Right ventricle myocardium inferior (tissue), 1 donor: ENCODE measurements at places on chromosomes 5 and 9.

DNA sequence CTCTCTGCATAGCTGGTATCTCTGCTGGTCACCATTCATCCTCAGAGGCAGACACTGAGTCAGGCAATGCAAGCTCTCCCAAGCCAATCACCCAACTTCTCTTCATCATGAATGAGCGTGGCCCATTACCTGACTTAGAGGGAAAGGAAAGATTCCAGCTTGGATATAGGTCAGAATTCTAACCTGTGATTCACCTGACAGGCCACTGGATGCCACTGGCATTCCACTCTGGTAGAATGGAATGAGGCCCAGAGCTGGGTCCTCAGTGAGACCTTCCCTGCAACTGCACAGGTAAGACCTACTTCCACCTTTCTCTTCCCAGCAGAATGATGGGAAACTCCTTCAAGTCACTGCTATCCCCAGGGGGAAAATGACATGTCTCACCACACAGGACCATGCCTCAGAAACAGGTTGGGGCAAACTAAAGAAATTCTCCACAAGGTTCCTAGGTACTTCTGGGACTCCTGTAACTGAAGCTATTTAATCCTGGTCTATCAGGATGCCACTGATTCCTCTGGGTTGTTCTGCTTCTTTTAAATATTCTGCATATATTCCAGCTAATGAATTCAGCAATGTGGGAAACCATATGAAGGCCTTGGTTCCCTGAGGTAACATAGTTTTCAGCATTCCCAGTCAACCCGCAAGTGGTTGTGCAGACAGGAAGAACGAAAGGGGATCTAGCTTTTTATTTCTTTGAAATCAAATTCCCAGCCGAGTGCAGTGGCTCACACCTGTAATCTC is 62.0 kb downstream of the SUSD1 start:
- DNase-seq = no peak

DNA sequence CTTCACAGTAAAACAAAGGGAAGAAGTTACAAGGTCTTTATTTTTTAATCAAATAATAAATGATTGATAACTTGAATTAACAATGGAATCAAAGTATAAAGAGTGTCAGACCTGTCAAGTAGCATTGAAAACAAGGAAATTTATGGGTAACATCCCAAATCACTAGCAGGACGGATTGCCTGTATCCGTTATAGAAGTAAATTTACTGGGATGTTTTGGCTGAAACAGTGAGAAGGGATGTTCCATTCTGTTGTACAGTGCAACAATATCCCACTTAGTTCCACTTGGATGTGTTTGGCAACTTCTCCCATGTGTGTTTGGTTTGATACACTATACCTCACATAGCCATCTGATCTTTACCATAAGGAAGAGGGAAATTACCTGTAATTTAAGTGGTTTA is 421.0 kb upstream of the CHD1 start:
- no peak for DNase-seq

- no peak for DNase-seq
These were observed 109.1 kb upstream of the PTGER4 start for GRCh38 chr5:40570408-40571129.

GRCh38 chr5:113524927-113525326 is 11.4 kb downstream of the YTHDC2 start:
- DNase-seq = no peak

DNA sequence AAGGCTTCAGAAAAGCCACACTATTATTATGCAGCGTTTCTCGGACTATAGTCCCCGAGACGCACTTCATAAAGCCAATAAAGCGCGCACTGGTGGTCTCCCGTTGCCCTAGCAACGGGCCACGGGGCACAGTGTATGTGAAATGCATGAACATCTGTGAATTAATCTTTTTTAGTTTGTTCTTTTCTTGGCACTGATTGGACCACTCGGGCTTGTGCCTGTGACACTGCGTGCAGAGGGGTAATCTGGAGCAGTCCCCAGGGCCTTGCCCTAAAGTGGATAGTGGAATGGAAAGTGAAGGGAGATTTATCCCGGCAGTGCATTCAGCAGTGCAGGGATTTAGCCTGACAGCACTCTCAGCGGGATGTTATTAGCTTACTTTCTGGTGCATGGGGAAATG is 92.1 kb downstream of the TLE4 start:
- no peak for DNase-seq

- DNase-seq = no peak
These were observed 58.9 kb upstream of the ANKH start for GRCh38 chr5:14930486-14930885.

DNA sequence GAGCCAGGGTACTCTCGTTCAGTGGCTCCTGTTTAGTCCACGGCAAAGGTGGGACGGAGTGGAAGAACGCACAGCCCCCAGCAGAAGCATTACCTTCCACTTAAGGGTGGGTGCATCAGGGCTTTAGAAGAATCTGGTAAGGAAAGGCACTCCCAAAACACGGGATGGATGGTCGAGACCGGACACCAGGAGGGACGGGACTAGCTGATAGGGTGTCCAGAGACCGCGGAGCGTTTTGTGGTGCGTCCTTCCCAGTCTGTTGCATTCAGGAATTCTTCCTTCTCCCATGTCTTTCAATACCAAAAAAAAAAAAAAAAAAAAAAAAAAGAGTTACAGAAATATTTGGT is 545 bp upstream of the CTSV start:
- no peak for DNase-seq

GRCh38 chr5:138338411-138339090 is 485 bp downstream of the FAM53C start:
- DNase-seq = no peak

GRCh38 chr9:14961372-14962068 is 51.3 kb upstream of the FREM1 start:
- DNase-seq = no peak

DNA sequence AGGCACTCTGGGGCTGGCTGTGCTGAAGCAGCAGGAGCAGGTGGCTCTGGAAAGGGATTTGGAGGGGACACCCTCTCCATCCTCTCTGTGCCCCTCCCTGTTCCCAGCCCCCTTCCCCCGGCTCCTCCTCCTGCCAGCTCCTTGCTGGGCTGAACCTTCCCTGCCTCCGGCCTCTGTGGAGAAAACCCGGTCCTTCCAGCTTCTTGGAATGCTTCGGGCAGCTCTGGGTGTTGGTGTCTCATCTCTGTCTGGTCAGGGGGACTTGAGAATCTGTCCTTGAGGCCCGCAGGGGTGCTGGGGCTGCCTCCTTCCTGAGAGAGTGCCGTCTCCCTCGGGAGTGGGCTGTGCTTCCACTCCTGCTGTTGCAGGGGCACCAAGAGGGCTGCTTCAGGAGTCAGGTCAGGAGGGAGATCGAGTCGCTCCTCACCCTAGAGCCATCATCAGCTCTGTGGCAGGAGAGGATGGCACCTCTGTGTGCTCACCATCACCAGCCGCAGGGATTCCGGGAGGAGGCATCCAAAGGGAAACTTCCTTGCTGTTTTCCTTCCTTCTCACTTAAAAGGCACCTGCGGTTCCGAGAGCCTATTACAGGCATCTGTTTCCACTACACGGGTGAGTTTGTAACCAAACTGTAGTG is 30.6 kb downstream of the NDUFS6 start:
- DNase-seq = no peak

DNA sequence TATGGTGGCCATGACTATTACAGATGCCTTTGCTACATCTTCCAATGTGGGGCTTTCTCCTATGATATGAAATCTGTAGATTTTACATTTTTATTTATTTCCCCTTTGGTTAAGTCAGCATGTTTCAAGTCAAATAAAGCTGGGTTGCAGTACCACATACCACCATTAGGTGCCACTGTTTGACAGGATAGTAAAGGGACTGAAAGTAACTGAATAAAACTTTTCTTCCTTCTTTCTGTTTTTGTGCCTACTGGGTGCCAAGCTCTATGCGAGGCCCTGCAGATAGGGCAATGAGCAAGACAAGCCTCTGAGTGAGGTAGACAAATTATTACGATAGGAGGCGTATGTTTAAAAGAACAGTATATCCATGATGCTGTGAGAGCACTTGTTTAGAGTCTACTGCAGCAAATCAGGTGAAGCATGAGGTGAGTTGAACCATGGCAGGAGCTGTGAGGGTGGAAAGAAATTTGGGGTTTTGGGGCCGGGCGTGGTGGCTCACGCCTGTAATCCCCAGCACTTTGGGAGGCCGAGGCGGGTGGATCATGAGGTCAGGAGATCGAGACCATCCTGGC is 64.8 kb downstream of the GDNF start:
- DNase-seq = no peak

- no peak for DNase-seq
These were observed 2.1 kb upstream of the CDH10 start for GRCh38 chr5:24646915-24647314.

DNA sequence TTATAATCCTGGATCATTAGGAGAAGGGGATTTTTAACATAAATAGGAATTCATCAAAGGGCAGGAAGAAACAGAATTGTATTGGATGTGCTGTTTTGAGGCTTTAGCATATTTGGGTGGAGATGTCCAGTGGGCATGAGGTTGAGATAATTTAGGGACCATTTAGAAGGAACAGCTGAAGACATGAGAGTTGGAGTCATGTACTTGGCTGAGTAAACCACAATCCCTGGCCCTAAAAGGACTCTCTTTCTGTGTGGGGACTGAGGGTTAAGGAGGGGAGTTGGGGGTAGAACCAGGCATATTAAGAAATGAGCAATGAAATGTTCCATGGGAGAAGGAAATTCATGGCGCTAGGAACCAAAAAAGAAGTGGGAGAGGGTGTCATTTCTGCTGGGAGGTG is 61.5 kb downstream of the DCP2 start:
- DNase-seq = no peak

GRCh38 chr5:160171666-160172065 is 52.4 kb upstream of the PWWP2A start:
- no peak for DNase-seq

DNA sequence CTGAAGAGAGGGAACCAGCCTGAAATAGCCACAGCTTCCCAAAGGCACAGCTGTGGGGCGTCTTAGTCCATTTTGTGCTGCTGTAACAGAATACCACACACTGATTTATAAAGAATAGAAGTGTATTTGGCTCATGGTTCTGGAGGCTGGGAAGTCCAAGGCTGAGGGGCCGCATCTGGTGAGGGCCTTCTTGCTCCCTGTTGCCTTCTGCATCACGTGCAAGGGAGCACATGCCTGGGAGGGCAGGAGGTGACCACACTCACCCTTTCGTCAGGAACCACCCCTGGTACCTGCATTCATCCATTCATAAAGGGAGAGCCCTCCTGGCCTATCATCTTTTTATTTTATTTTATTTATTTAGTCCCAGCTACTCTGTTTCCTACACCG is 10.4 kb downstream of the PLPP7 start:
- no peak for DNase-seq

GRCh38 chr5:110517396-110517795 is 209.1 kb downstream of the TMEM232 start:
- DNase-seq = no peak

DNA sequence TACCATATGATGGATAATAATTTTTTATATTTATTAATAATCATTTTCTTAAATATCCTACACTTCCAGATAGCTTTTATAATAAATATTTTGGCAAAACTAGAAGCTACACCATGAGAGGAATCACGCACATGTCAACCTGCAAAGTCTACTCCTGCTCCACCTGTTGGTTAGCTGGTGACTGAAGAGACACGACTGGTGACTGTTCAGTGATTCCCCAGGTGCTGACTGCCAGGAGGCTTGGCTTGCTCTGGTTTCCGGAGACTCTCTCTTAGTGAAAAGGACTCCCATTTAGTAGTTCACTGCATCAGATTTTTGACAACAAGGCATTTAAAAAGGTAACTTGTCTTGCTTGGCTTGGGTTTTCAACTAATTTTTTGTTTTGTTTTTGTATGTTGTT is 20.9 kb downstream of the GZMA start:
- no peak for DNase-seq

- DNase-seq = peak; percentile 77
These were observed 767 bp downstream of the RALGPS1 start for GRCh38 chr9:126915281-126915816.

DNA sequence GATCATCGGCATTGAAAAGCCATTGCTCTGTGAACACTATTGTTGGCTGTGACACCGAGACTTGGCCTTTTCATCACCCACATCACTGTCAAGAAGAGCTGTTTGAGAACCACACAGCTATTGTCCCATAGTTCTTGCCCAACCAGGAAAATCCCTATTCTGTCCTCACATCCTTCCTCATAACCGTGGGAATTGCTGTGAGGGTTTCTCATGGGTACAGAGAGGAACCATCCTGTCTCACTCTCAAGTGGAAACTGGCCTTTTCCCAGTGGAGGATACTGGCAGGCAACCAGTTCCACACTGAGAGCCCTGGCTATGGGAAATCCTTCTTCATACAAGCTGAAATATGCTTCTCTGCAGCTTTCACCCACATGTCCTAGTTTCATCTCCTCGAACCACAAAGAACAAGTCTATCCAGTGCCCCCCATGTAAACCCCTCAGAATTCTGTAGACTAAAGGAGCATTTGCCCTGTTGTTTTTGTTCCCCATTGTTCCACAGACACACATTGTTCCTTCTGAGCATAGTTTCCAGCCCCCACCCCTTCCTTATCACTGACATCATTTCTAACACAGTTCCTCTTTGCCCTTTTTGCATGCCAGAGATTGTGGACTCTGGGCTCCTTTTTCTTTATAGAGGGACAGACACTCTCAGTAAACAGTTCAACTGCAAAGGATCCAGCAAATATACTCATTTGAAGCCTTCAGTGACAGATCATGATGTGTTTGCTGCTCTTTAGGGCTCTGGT is 57.8 kb upstream of the C5orf46 start:
- DNase-seq = no peak

GRCh38 chr5:151239237-151239861 is 13.6 kb upstream of the GM2A start:
- DNase-seq = peak; percentile 96

GRCh38 chr5:132777209-132778069 is at the start of gene SEPTIN8:
SEPTIN8 (minus strand) TSS chr5:132777239; CDS start chr5:132777137, 102 bp downstream.
- DNase-seq = peak; percentile 76

- DNase-seq = no peak
These were observed 449.3 kb upstream of the KLF4 start for GRCh38 chr9:107938801-107939386.

- no peak for DNase-seq
These were observed 204.7 kb upstream of the WWC1 start for GRCh38 chr5:168086746-168087145.

GRCh38 chr5:161167016-161167767 is 315.2 kb upstream of the ATP10B start:
- DNase-seq = peak; percentile 14

GRCh38 chr9:97462914-97463313 is 38.6 kb upstream of the TMOD1 start:
- DNase-seq = no peak
